ENCODE measurements at places on chromosomes 1 and 21. TPM values are rescaled to one million over a fixed set of nuclear protein-coding genes. Genes with fewer than 3 reads are reported as not detected.

Gene OLIG2
- total RNA-seq = 0.15 TPM

Gene AHDC1
- 26.5 TPM for total RNA-seq

Gene PAX7
- 0.46 TPM for total RNA-seq

DNA sequence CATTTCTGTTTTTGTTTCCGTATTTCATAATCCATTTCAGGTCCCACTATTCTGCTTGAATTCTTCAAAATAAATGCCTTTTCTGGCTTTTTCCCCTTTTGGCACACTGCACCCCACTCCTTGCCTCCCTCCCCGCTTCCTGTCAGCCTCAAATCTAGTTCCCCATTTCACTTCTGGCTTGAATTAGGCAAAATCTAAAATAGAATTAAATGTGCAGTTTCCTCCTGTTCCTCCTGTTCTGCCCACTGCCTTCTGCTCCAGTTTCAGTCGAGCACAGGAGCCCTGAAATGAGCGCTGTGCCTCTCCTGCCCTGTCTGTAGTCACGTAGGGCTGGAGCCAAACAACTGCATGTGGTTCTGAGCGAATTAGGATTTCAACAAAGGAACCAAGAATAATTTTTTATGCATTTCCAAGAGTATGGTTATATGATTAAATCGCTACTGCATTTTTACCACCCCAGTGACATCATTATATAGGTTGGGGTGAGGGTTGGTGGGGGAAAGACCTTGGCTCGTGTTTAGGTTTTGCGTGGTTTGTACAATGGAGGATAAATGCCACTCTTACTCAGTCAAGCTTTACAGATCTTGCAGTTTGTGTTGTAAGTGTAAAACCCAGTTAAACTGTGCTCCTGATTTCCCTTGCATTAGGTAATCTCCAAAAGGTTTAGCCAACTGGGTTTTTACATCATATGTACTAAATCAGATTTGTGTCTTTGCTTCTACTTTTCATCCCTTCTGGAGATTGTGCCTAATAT is 114.9 kb downstream of the VPS13D start:
- no peak for DNase-seq

DNA sequence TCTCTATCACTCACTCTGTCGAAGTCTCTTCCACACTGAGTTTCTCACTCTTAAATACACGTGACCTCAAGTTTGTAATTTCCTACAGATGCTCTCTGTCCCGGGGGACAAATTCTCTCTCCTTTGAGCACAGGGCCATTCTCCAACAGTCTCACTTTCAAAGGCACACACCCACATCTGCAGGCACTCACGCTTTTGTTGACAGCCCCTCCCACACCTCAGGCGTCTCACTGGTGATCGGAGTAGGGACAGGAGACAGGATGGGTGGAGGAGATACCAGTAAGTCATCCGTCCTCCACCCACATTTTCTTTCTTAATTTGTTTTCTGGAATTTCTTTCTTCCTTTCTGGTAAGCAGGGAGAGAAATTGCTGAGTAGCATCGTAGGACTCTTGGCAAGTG is 40.6 kb upstream of the GREM2 start:
- DNase-seq = no peak

DNA sequence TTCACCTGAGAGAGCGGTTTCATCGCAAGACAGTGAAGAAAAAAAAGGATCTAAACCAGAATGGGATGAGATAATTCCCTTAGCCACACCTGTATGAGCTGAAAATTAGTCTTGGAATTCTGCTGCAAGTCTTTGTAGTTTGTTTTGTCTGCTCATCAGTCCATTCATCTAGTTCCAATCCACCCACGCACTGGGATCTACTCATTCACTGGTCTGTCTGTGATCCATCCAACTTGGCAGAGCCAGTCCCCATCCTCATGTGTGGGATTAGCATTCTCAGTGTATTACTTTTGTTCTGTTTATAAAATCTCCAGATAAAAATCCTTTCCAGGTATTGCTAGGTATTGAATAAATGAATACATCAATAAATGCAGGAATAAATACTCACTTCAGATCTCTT is 266.5 kb upstream of the USP24 start:
- DNase-seq = no peak

- DNase-seq = no peak
Observed at GRCh38 chr1:63793741-63794240, 20.0 kb downstream of the ROR1 start.

DNA sequence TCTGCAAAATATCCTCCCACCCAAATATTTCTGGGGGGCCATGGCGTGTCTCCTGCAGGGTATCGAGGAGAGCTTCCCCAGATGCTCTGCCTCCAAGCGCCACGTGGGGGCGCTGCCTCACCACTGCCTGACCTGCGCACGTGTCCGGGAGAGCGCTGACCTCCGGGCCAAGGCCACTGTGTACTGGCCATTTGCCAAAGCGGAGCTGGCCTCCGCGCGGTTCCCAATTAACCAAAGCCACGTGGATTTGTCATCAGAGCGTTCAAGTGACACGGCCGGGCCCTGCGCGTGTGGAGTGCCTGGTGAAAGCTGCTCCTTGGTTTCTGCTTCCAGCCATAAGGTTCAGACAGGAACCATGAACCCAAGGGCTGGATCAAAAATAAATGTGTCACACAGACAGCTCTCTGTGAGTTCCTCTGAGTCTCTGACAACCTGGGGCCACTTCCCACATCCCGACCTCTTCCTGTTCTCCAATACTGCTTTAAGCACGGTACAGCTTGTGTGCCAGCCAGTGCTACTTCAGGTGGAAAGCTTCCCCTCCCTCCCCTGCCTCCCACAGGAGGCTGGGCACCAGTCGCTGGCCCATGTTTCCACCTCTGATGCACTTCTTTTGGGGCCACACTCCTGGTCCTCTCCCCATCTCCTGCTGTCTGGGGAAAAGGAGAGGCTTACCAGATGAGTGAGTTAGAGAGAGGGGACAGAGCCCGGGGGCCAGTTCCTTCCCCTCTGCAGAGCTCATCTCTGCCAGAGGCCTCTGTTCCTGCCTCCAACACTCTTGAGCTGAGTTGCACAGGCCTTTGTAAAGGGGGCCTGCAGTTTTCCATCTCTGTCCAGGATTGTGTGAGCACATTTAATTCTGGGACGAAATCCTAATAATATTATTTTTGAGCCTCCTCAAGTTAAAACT is 26.1 kb downstream of the ZP4 start:
- peak; percentile 83 for DNase-seq

DNA sequence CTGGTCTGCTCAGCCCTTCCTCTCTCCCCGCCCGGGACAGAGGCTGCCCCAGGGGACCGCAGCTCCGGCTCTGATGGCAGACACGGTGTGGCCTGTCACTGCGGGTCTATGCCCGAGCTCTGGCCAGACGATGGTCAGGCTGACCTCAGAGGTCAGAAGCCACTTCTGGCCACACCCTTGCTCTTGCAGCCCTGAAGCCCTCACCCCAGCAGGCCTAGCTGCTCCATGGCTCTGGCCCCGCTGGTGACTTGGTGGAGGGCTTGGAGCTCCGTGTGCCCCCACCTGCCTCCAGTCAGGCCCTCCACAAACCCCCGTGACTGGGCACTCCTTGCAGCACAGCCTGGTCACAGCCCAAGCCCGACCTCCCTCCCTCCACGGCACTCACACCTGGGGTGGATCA is 47.6 kb downstream of the PRDM16 start:
- DNase-seq = no peak

GRCh38 chr1:188224263-188224662 is 1395.5 kb downstream of the PLA2G4A start:
- DNase-seq = no peak

- no peak for DNase-seq
Observed at GRCh38 chr21:35743571-35743970, 316.8 kb downstream of the SETD4 start.
